ENCODE measurements at places on chromosomes 6 and 20.

- peak; percentile 14 for DNase-seq
Observed at GRCh38 chr20:45450097-45450818, 19.3 kb upstream of the WFDC2 start.

GRCh38 chr20:17678295-17678694 lies 3.7 kb downstream of the RRBP1 start:
- DNase-seq = no peak

- no peak for DNase-seq
Observed at GRCh38 chr20:48959899-48960550, 38.5 kb downstream of the ARFGEF2 start.

- DNase-seq = no peak
Observed at GRCh38 chr6:87908978-87909811, 138.4 kb upstream of the SPACA1 start.

GRCh38 chr6:149964308-149965193 lies 808 bp downstream of the ULBP1 start:
- no peak for DNase-seq

- DNase-seq = no peak
Observed at GRCh38 chr6:16028966-16029365, 99.9 kb upstream of the MYLIP start.

DNA sequence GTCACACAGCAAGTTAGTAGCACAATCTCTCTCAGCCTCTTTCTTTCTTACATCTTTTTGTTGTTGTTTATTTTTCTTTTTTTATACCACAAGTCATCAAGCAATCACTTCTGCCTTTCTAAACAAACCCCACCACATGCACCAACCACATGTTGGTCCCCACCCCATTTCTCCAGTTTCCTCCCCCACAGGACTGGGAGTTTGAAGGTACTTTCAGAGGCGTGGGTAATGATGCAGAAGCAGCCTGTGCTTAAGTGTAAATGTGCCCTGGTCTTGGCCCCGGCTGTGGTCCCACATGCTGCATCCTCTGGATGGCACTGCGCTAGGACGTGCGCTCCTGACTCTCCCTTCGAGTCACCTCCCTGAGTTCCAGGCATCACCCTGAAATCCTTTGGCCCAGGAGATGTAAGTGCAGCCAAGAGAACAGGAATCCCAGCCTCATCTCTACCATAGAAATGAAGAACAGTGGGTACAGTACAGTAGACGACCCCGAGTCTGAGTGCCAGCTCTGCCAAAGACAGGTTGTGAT lies 5.7 kb downstream of the HCK start:
- DNase-seq = no peak

GRCh38 chr6:73879501-73880293 lies 183.7 kb downstream of the CD109 start:
- DNase-seq = no peak

Data from NCI-H2171 treated with DMSO at 0.1 percent for 48 hours (cell line).